Colonic mucosa (tissue), 4 donors: ENCODE measurements at places on chromosomes 13 and 19. TPM values are rescaled to one million over a fixed set of nuclear protein-coding genes. Genes with fewer than 3 reads are reported as not detected.

GRCh38 chr19:39420769-39421168, 8.3 kb downstream of the PLEKHG2 start:
- H3K36me3 ChIP-seq: no peaks in the 10 kb centered on the region
- no peaks in the 10 kb centered on the region for H3K4me1 ChIP-seq
- no peaks in the 10 kb centered on the region for H3K27me3 ChIP-seq
- no peak overlapping the region for H3K27ac ChIP-seq
- no peak for DNase-seq
- H3K4me3 ChIP-seq: no peak overlapping the region

GRCh38 chr13:30824651-30825050, 81.4 kb upstream of the MEDAG start:
- no peak overlapping the region for H3K4me3 ChIP-seq
- H3K36me3 ChIP-seq: no peaks in the 10 kb centered on the region
- H3K4me1 ChIP-seq: no peaks in the 10 kb centered on the region

GRCh38 chr13:21548577-21548976, 55.4 kb downstream of the MICU2 start:
- DNase-seq: no peak
- H3K27ac ChIP-seq: no peak overlapping the region
- no peaks in the 10 kb centered on the region for H3K36me3 ChIP-seq
- no peaks in the 10 kb centered on the region for H3K27me3 ChIP-seq
- no peaks in the 10 kb centered on the region for H3K4me1 ChIP-seq
- no peak overlapping the region for H3K4me3 ChIP-seq

DNA sequence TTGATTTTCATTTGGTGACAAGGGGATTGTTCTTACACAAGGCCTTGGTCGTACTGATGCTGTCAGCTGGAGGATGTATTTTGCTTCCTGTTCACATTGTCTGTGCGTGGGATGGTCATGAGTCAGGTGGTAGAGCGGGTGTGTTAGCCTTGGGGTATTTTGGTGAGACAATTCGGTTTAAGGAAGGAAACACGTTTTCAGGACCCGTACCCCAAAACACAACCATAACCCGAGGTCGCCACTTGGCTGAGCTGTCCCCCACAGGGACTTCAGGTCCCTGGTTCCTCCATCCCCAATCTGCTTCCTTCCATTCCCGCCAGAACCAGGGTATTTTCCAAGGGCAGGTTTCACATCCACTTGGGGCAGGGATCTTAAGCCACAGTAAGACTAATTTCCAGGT, 15.0 kb downstream of the MYO9B start:
- DNase-seq: no peak
- no peaks in the 10 kb centered on the region for H3K27me3 ChIP-seq
- H3K4me3 ChIP-seq: no peak overlapping the region
- H3K36me3 ChIP-seq: no peaks in the 10 kb centered on the region

GRCh38 chr13:30862707-30863106, 43.4 kb upstream of the MEDAG start:
- DNase-seq: no peak
- H3K4me1 ChIP-seq: no peaks in the 10 kb centered on the region
- no peak overlapping the region for H3K4me3 ChIP-seq
- H3K36me3 ChIP-seq: no peaks in the 10 kb centered on the region

DNA sequence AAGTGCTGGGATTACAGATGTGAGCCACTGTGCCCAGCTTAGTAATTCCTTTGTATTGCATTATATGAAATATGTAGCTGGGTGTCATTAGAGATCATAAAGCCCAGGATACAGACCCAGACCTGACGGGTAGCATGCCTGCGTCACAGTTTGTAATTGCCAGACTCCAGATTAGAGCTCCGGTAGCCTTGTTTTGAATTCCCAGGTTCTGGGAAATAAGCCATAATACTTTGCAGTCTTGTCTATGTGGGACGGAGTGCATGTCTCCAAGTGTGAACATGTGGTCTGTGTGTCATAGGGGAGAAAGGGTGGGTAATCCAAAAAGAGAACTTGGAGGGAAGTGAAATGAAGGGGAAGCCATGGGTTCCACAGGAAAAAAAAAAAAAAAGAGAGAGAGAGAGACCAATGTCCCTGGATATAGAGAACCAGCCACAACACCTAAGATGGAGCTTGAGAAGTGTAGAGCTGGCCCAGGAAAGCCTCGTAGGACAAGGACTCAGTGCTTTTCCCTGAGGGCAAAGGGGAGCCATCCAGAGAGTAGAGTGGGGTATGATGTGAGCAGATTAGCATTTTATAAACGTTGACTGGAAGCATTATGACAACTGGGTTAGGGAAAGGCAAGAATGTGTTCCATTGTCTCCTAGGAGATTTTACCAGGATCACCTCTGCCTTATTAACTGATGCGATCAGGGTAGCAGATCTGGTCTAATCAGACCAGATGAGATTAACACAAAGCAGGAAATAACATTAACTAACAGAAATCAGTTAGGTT, 2.6 kb downstream of the ZSCAN4 start:
- no peak for DNase-seq
- H3K36me3 ChIP-seq: no peaks in the 10 kb centered on the region
- no peak overlapping the region for H3K27ac ChIP-seq
- H3K4me1 ChIP-seq: no peaks in the 10 kb centered on the region
- no peaks in the 10 kb centered on the region for H3K27me3 ChIP-seq
- no peak overlapping the region for H3K4me3 ChIP-seq

GRCh38 chr19:41321204-41321599, 11.2 kb downstream of the CCDC97 start:
- no peak overlapping the region for H3K4me3 ChIP-seq
- H3K36me3 ChIP-seq: peaks cover 5% of the 10 kb centered on the region
- H3K4me1 ChIP-seq: peaks cover 15% of the 10 kb centered on the region
- DNase-seq: no peak
- no peaks in the 10 kb centered on the region for H3K27me3 ChIP-seq

- H3K27me3 ChIP-seq: no peaks in the 10 kb centered on the region
- H3K27ac ChIP-seq: no peak overlapping the region
- peaks cover 5% of the 10 kb centered on the region for H3K4me1 ChIP-seq
- no peak for DNase-seq
Measured at GRCh38 chr13:97238432-97238831, 16.3 kb downstream of the MBNL2 start.

GRCh38 chr13:86729206-86729605, 930.0 kb upstream of the SLITRK6 start:
- H3K4me1 ChIP-seq: no peaks in the 10 kb centered on the region
- no peak for DNase-seq
- no peak overlapping the region for H3K27ac ChIP-seq
- no peaks in the 10 kb centered on the region for H3K27me3 ChIP-seq

DNA sequence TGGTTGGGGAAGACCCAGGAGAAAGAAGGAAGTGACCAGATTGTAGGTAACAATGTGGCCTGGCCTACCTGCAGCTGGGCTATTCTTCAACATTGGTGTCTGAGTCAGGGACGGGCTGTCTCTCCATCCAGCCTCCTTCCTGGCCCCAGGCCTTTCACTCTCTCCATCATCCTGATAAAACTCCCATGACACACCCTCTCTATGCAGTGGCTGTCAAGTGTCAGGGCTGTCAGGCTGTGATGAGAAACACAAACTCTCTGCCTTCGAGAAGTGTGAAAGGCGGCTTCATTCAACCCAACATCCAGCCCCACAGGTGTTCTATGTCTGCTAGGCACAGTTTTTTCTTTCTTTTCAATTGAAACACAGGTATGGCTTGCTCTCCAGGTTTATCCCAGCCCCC, 153.3 kb upstream of the VSTM2B start:
- no peak overlapping the region for H3K4me3 ChIP-seq
- H3K27me3 ChIP-seq: no peaks in the 10 kb centered on the region
- DNase-seq: no peak
- H3K27ac ChIP-seq: no peak overlapping the region
- no peaks in the 10 kb centered on the region for H3K36me3 ChIP-seq
- no peaks in the 10 kb centered on the region for H3K4me1 ChIP-seq

GRCh38 chr13:49110913-49111170, 109.3 kb upstream of the MLNR start:
- DNase-seq: no peak
- H3K4me3 ChIP-seq: peak overlapping the region; percentile 44
- H3K27ac ChIP-seq: no peak overlapping the region
- no peaks in the 10 kb centered on the region for H3K27me3 ChIP-seq

The CYP4F2 gene
- 7.0 TPM for total RNA-seq

The IL11 gene
- 0.64 TPM for total RNA-seq

- H3K4me1 ChIP-seq: no peaks in the 10 kb centered on the region
- no peaks in the 10 kb centered on the region for H3K36me3 ChIP-seq
- H3K27ac ChIP-seq: peak overlapping the region; percentile 73
- no peaks in the 10 kb centered on the region for H3K27me3 ChIP-seq
- DNase-seq: peak; percentile 55
Measured at GRCh38 chr19:10712045-10712444, 5.8 kb upstream of the DNM2 start.

DNA sequence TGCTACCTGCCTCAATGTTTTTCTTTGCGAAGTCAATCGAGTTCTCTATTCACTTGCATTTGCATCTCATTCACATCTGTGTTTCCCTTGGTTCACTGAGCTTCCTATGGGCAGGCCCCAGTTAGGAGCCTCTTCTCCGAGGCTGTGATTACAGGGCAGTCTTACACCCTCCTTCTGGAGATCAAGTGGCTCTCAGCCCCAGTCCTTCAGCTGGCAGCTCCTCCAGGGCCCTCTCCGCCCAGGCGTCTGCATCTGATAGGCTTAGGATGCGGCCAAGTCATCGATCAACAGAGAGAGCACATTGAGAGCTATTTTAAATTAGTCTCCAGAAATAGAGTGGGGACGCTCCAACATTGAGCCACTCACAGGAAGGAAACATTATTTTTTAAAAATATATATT, 44.2 kb downstream of the MBNL2 start:
- H3K27me3 ChIP-seq: no peaks in the 10 kb centered on the region
- H3K4me3 ChIP-seq: no peak overlapping the region
- DNase-seq: no peak
- no peaks in the 10 kb centered on the region for H3K36me3 ChIP-seq
- no peaks in the 10 kb centered on the region for H3K4me1 ChIP-seq

The MLNR gene
- total RNA-seq: not detected

- no peaks in the 10 kb centered on the region for H3K27me3 ChIP-seq
- no peaks in the 10 kb centered on the region for H3K4me1 ChIP-seq
- no peak overlapping the region for H3K4me3 ChIP-seq
- H3K27ac ChIP-seq: no peak overlapping the region
Measured at GRCh38 chr13:73228546-73228945, 169.7 kb downstream of the KLF5 start.

- no peak overlapping the region for H3K27ac ChIP-seq
- no peaks in the 10 kb centered on the region for H3K4me1 ChIP-seq
- H3K36me3 ChIP-seq: no peaks in the 10 kb centered on the region
- H3K4me3 ChIP-seq: no peak overlapping the region
- peak; percentile 20 for DNase-seq
Measured at GRCh38 chr13:65926750-65927171, 1303.4 kb downstream of the PCDH9 start.

DNA sequence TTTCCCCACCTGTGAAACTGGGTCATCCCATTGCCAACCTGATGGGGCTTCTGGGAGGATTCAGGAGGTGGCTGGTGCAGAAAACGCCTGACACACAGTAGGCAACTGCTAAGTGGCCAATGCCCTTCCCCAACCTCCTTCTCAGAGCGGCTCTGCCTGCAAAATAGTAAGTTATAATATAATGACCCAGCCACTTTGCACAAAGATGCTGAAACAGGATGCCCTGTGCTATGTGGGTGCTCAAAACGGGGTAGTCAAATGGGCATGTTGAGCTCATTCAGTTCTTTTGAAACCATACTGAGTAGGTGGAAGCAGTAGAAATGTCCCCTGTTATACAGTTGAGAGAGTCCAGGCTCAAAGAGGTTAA, 507 bp downstream of the MARCHF2 start:
- peaks cover 4% of the 10 kb centered on the region for H3K4me1 ChIP-seq
- peak overlapping the region; percentile 88 for H3K4me3 ChIP-seq
- no peak for DNase-seq
- H3K27me3 ChIP-seq: no peaks in the 10 kb centered on the region
- H3K27ac ChIP-seq: no peak overlapping the region
- no peaks in the 10 kb centered on the region for H3K36me3 ChIP-seq

DNA sequence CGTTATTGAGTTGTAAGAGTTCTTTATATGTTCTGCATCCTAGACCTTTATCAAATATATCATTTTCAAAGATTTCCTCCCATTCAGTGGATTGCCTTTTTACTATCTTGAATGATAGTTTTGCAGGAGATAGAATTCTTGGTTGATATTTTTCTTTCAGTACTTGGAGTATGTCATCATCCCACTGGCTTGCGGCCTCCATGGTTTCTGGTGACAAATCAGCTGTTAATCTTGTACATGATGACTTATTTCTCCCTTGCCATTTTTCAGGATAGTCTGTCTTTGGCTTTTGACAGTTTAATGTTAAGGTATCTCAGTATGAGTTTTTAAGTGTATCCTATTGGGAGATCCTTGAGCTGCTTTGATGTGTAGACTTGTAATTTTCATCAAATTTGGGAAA, 8.5 kb downstream of the ZNF557 start:
- no peak overlapping the region for H3K27ac ChIP-seq
- no peak overlapping the region for H3K4me3 ChIP-seq
- no peaks in the 10 kb centered on the region for H3K4me1 ChIP-seq
- no peak for DNase-seq

The C5AR2 gene
- total RNA-seq: 0.74 TPM

The SIGLEC7 gene
- total RNA-seq: 0.35 TPM

DNA sequence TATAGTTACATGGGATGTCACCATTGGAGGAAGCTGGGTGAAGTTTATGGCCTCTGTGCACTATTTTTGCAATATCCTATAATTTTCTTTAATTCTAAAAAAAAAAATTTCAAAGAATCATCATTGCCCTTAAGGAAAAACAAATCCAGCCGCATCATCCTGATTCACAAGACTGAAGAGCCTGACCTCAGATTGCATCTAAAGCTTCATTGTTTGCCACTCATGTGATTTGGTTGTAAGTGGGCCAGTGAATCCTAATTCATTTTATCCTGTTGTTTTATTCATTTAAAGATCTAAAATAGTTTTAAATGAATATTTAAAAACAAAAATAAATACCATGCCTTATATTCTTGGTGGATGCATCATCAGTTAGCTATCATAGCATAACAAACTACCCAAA, 504.5 kb downstream of the TBC1D4 start:
- no peak overlapping the region for H3K27ac ChIP-seq
- H3K36me3 ChIP-seq: no peaks in the 10 kb centered on the region
- no peak for DNase-seq
- no peaks in the 10 kb centered on the region for H3K27me3 ChIP-seq
